ENCODE measurements at places on chromosomes 12 and 14. TPM values are rescaled to one million over a fixed set of nuclear protein-coding genes. Genes with fewer than 3 reads are reported as not detected.

STK38L gene
- total RNA-seq, result 15.3 TPM

AHSA1 gene
- 152 TPM for total RNA-seq

PTHLH gene
- 0.83 TPM for total RNA-seq

MGP gene
- total RNA-seq, result 0.56 TPM

SLC5A8 gene
- not detected for total RNA-seq

DUSP6 gene
- 70.1 TPM for total RNA-seq

NUP37 gene
- 71.9 TPM for total RNA-seq

UNG gene
- total RNA-seq, result 13.3 TPM

PTCSC3 gene
- not detected for total RNA-seq

AMDHD1 gene
- under 0.01 TPM for total RNA-seq

CMKLR1 gene
- not detected for total RNA-seq

INHBE gene
- total RNA-seq, result 0.90 TPM
